Skin of body (tissue), 3 donors: ENCODE measurements at places on chromosomes 7 and 10. TPM values are rescaled to one million over a fixed set of nuclear protein-coding genes. Genes with fewer than 3 reads are reported as not detected.

- no peak for DNase-seq
Observed at GRCh38 chr7:131819891-131820290, 263.5 kb upstream of the PODXL start.

DNA sequence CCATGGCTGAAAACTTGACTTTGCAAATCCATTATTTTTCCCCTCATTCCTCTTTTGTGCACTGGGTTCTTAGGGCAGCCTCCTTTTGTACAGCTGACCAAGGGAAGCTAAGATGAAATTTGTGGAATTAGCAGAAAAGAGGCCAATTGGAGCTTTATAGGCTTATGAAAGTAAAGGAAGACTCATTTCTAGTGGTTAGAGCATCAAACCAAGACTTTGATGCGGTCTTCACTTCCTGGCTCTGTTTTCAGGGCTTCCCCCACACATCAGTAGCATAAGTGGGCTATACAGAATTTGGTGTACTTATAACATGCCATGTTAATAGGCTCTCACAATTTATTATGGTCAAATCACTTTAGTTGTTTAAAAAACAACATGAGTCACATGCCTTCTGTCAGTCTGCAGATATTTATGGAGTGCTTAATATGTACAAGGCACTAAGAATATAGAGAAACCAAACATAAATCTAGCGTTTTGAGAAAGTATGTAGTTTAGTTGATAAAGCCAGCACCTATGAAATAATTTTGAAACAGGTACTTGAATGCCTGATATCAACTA, 5.7 kb downstream of the AUTS2 start:
- DNase-seq, result no peak

GRCh38 chr7:84256571-84256971, 62.0 kb upstream of the SEMA3A start:
- peak; percentile 91 for DNase-seq

- no peak for DNase-seq
Observed at GRCh38 chr7:78768859-78769258, 684.6 kb downstream of the MAGI2 start.

GRCh38 chr7:26507108-26507987, 215.7 kb downstream of the SNX10 start:
- DNase-seq, result no peak

DNA sequence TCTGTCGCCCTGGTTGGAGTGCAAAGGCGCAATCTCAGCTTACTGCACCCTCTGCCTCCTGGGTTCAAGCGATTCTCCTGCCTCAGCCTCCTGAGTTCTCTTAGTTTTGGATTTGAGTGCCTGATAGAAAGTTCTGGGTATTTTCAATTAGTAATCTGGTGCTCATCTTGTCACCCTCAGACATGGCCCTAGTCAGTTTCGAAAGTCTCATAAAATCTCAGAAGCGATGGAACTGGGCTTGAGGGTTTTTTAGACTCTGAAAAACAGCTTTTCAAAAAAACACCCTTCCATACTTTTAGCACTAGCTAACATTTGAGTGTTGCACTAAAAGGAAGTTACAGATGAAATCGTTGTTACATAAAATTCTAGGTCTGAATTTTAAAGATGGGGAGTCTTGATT, 9.4 kb upstream of the PIP4K2A start:
- no peak for DNase-seq

- DNase-seq, result no peak
Observed at GRCh38 chr10:125849448-125849847, 26.1 kb downstream of the BCCIP start.

DNA sequence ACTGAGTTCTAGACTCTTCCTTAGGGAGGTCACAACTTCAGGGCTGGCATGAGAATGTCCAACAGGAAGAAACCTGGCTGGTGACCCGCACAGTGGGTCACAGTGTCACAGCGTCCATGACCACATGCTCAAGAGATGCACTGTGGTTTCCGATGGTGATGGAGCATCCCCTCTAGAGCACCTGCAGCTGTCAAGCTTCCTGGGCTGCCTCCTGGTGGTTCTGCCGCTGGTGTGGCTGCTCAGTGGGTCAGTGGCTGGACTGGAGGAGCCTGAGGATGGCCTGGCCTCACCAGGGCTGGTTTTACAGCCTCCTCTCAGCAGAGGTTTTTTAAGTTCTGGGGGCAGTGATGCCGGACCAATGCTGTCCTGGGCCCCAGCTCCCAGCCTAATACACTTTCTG, 149.3 kb downstream of the SH3PXD2A start:
- DNase-seq, result no peak

DNA sequence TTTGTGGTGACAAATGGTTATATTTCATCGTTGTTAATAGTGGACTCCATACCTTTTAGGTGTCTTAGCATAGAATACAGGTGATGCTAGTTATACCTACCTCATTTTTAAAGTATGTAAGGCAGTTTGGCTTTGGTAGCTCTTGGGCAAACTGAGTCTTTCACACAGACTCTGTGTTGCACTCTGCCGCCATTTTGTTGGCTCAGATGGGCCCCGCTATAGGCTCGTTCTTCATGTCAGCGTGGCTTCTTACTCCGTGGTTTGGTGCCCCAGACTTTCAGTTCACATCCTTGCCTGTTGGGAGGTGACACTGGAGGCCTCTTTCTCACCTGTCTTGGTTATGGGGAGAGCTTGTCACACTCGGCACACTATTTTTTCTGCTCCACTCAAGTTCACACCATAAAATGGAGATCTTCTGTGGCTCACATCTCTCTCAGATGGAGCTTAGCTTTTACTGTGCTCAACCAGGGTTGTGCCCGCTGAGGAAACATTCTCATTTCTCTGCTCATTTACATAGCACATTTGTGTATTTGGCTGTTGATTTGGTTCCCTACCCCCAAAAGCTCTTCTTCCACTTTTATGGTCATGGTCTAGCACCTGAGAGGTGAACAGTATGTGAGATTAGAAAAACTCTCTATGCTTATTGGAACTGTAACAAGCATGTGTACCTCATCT, 178.5 kb downstream of the ARID5B start:
- no peak for DNase-seq

DNA sequence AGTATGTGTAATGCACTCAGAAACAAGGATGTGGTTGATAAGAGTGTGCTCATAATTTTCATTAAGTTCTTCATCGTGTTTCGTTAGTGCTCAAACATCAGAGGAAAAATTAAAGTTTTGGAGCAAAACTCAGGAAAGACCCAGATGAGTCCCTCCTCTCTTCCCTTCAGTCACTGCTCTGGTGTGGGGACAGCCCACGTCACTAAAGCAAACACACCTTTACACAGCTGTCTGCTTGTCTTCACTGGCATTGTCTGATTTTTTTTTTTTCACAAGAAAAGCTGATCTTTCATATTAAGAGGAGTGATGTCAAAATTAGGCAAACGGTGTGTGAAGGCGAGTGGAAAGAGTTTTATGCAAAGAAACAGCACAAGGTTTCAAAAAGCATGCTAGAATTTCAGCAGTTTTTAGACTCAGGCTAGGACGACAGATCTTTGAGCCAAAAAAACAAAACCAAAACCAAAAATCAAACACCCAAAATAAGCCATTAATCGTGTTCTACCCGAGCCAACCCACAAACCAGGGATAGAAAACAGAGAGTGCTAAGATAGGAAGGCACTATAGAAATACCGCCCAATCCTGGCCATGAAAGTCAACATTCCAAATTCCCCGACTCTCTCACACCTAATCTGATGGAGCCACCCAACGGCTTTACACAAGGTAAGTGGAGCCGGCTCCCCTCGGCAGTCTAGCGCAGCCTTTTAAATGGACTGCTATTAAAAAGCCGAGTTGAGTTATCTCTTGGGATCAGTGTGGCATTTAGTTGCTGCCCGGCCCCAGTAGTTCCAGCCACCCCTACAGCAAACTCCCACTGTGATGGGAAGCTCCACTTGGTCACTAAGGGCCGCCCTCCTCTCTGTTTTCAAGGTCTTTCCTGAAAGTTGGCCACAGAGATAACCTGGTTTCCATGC, 27.9 kb upstream of the GATA3 start:
- no peak for DNase-seq

DNA sequence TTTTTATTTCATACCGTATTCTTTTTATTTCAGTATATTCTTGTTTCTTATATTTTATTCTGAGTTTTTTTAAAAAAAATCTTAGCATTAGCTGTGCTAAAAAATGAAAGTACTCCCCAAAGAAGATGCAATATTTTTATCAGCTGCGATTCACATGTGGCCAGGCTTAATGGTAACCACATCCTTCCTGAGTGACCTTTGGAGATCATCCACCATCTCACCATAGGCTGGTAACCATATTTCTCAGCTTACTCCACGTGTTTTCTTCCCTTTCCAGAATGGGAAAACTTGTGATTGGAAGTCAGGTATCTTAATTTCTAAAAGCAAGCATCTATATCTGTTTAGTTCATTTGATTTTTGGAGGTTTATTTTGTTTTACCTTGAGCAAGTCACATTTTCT, 18.8 kb upstream of the LIPM start:
- no peak for DNase-seq

GRCh38 chr7:83655951-83656556, 7.1 kb upstream of the SEMA3E start:
- DNase-seq, result peak; percentile 53

- no peak for DNase-seq
Observed at GRCh38 chr7:107394276-107394675, 75.6 kb upstream of the GPR22 start.

- no peak for DNase-seq
Observed at GRCh38 chr10:6045314-6045848, 16.8 kb downstream of the IL2RA start.

DNA sequence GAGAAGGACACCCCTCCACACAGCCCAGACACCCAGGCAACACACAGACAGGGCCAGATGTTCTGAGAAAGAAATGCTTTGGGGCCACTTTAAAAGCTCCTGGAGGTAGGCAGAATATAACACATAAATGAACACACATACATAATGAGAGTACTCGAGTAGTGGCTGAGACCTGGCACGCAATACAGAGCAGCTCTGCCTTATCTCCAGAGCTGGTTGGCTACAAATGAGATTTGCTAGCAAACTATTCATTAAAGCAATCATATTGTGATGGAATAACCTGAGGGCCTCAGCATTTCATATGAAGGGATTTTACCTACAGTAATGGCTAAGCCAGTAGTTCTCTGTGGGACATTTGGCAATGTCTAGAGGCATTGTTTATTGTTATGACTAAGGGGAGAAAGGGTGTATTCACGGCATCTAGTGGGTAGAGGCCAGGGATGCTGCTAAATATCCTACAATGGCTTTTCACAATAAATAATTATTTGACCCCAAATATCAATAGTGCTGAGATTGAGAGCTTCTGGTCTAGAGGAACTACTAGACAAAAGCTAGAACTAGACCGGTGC, 5.5 kb upstream of the IMPDH1 start:
- DNase-seq, result no peak

- DNase-seq, result no peak
Observed at GRCh38 chr10:72108830-72109635, 20.7 kb upstream of the SPOCK2 start.

DNA sequence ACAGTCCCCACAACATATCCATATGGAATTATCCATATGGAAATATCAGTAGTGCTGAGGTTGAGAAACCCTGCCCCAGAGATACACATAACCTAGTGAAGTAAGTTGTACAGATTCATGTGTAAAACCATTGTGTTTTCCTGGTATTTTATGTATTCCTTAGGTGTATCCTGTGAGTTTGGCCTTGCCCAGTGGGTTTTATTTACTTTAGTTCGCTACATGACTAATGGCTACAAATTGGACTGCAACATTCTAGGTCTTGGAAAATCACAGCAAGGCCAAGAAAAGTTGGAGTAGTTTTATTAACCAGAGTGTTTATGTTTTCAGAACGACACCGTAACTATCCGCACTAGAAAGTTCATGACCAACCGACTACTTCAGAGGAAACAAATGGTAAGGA, 1.4 kb downstream of the RPS24 start:
- DNase-seq, result no peak

DNA sequence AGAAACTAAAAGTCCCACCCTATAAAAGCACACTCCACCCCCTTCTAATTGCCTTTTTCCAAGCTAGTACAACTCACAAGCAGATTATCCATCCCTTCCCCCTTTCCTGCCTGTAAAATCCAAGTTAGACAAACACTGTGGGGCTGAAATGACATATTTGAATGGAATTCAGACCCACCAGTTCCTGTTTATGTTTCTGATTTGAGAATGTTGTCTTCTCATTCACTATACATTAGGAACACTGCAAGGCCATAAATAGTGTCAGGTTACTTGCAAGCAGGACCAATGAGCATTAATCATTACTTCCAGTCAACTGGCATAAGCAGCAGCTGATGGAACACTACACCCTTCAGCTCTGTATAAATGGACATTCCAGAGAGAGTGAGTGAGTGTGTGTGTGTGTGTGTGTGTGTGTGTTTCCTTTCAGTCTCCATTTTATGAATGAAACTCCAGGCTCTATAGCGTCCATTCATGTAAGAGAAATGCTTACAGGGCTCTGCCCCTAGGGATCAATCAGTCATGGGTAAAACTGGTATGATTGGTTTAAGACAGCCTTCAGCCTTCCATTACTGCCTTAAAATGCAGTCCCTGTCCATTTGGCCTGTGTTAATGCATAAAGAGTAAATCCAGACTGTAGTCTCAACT, 69.3 kb downstream of the ETV1 start:
- DNase-seq, result peak; percentile 99

- DNase-seq, result no peak
Observed at GRCh38 chr10:45592432-45592831, 80.1 kb downstream of the ZFAND4 start.

GRCh38 chr7:140053812-140054539, 8.8 kb downstream of the PARP12 start:
- no peak for DNase-seq

GRCh38 chr7:82823073-82823472, 339.6 kb downstream of the PCLO start:
- no peak for DNase-seq

DNA sequence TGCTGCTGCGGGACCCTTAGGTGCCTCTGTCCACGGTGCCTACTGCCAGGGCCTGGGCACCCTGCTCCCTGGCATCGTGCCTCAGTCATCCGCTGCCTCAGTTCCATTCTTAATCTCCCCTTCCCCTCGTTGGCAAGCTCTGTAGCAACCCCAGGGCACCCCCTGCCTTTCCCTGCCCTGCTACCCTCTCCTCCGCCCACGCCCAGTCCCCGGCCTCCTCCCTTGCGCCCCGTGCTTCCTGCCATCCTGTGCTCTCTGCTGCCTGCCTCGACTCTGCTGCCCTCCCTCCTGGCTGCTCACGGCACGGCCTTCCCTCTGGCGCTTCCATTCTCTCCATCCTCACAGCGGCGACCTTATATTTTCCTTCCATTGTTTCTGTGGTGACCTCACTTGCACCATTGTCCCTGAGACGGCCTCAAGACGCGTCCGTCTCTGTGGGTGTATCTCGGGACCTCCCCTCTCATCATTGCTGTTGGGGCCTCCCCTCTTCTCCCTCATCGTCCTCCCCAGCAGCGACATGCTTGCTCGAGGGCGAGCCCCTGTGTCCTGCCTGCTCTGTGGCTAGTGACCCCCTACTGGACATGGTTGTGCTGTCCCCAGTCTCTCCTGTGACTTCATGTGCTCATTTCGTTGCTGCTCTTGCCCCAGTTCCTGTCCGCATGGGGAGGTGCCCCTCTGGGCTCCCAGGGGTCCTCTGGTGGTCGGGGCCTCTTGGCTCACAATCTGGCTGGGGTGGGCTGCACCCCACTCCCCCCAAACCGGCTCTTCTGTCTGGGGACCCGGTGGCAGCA, 35.3 kb downstream of the AGAP3 start:
- DNase-seq, result no peak

- DNase-seq, result no peak
Observed at GRCh38 chr10:57959318-57960006, 308.2 kb downstream of the IPMK start.

The EPHB6 gene
- total RNA-seq, result 34.7 TPM

The PDZD7 gene
- 1.2 TPM for total RNA-seq

The CYP17A1 gene
- not detected for total RNA-seq

The SPDYE1 gene
- 0.10 TPM for total RNA-seq

The SP8 gene
- not detected for total RNA-seq

The OR2A5 gene
- total RNA-seq, result not detected

The CXCL12 gene
- 107 TPM for total RNA-seq

The TSPAN13 gene
- 19.7 TPM for total RNA-seq

The MBL2 gene
- not detected for total RNA-seq

The TUBAL3 gene
- 0.20 TPM for total RNA-seq
